ENCODE measurements at places on chromosomes 3 and 15.
A peak's percentile ranks its signal among the peaks of the same experiment; 100 is the strongest.

DNA sequence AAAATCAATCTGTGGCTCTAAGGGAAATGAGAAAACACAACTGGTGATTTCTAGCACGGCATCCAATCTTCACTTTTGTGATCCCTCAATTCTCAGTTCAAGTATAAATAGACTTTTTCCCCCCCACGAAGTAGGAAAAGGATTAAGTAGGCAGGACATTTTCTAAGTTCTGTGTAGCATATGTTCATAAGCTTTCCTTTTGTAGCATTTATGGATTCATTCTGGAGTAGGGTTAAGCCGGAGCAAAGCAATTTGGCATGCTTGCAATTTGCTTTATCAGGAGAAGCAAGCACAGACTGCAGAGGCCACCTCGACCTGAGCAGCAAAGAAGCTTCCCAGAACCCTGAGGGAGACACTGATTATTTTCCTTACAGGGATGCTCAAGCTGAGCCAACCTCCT is 66.3 kb downstream of the FHIT start:
- H3K27ac ChIP-seq: no peak overlapping the region
- H3K27me3 ChIP-seq: no peaks in the 10 kb centered on the region
- no peaks in the 10 kb centered on the region for H3K36me3 ChIP-seq
- H3K4me3 ChIP-seq: no peak overlapping the region
- peak; percentile 2 for DNase-seq

DNA sequence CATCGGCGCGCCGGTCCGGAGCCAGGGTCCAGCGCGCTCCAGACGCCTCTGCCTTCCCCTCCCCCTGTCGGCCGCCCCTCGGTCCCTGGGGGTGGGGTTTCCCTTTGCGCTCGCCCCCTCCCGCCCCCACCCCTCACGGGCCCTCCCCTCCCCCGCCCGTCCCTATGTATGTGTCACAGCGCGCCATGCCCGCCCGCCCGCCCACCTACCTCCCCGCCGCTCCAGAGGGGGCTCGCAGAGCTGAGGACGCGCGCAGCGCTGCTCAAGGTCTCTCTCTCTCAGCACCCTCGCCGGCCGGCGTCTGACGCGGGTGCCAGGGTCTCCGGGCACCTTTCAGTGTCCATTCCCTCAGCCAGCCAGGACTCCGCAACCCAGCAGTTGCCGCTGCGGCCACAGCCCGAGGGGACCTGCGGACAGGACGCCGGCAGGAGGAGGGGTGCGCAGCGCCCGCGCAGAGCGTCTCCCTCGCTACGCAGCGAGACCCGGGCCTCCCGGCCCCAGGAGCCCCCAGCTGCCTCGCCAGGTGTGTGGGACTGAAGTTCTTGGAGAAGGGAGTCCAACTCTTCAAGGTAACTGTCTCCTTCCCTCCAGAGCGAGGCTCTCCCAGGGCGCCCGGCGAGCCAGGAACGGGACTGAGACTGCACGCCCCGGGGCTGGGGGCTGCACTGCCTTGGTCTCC is at the start of gene ACAN:
Gene ACAN (plus strand): TSS at position 196 of the 679 bp plus-strand sequence. CDS start 32,771 bp downstream, outside the sequence.
- no peak within 1 kb of the TSS for H3K27ac ChIP-seq
- H3K4me1 ChIP-seq: no peaks in the 10 kb centered on the region
- DNase-seq: no peak
- H3K4me3 ChIP-seq: no peak within 1 kb of the TSS

GRCh38 chr15:29348336-29348914 is 78.8 kb upstream of the NSMCE3 start:
- H3K27ac ChIP-seq: no peak overlapping the region
- H3K4me1 ChIP-seq: no peaks in the 10 kb centered on the region
- H3K36me3 ChIP-seq: no peaks in the 10 kb centered on the region
- no peak overlapping the region for H3K4me3 ChIP-seq
- H3K27me3 ChIP-seq: 0 out of 2 replicates have a peak, but pooled peaks cover 8% of the 10 kb centered on the region

- H3K4me1 ChIP-seq: no peaks in the 10 kb centered on the region
- H3K4me3 ChIP-seq: peak overlapping the region; percentile 39
- no peak for DNase-seq
- no peaks in the 10 kb centered on the region for H3K36me3 ChIP-seq
- H3K27ac ChIP-seq: no peak overlapping the region
Observed at GRCh38 chr3:184524981-184525336, 36.6 kb upstream of the EPHB3 start.

DNA sequence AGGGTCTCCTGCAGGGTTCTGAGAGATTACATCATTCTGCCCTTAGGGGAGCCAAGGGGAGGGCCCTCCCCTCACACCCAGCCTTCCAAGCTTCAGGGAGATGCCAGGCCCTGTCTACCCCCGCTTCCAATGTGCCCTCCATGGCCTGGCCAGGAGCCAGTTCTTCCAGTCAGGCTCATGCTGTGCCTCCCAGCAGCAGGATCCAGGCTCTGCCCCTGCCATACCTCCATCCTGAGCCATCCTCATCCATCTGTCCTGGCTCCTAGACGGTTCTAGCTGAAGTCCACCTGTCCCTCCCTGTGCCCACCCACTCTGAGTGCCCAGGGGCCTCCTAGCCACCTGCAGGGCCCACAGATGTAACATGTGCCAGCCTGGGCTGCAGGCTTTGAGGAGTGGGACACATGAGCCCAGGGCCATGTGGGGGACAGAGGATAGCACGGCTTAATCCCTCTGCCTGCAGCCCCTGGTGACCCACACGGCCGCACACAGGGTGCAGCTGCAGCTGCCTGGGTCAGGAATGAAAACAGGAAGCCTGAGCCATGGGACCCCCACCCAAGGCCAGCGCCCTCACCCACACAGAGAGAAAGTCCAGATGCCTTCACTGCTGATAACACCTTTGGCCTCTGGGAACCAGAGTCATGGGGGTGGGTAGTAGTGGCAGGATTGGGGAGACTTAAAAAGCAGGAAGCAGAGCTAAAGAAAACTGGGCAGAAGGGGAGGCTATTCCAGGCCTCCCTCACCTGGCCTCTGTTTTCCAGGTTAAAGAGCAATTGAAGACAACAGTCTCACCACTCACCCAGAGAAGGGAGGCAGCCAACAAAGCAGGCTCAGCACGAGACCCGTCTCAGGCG is 11.8 kb downstream of the PLCD1 start:
- H3K27ac ChIP-seq: no peak overlapping the region
- no peak for DNase-seq
- no peaks in the 10 kb centered on the region for H3K36me3 ChIP-seq
- H3K4me3 ChIP-seq: no peak overlapping the region

GRCh38 chr3:174777813-174778212 is 81.3 kb upstream of the NAALADL2 start:
- no peaks in the 10 kb centered on the region for H3K27me3 ChIP-seq
- peaks cover 19% of the 10 kb centered on the region for H3K4me1 ChIP-seq
- no peaks in the 10 kb centered on the region for H3K36me3 ChIP-seq
- no peak overlapping the region for H3K27ac ChIP-seq
- no peak for DNase-seq

- peaks cover 28% of the 10 kb centered on the region for H3K4me1 ChIP-seq
- DNase-seq: no peak
- H3K27me3 ChIP-seq: no peaks in the 10 kb centered on the region
- H3K36me3 ChIP-seq: no peaks in the 10 kb centered on the region
- no peak overlapping the region for H3K4me3 ChIP-seq
Observed at GRCh38 chr3:111727843-111728565, 131.1 kb upstream of the PHLDB2 start.

GRCh38 chr3:133926736-133927539 is 31.3 kb upstream of the RAB6B start:
- peaks cover 4% of the 10 kb centered on the region for H3K4me1 ChIP-seq
- H3K27me3 ChIP-seq: no peaks in the 10 kb centered on the region
- H3K36me3 ChIP-seq: no peaks in the 10 kb centered on the region

GRCh38 chr15:61824291-61824690 is 236.0 kb downstream of the VPS13C start:
- H3K4me1 ChIP-seq: no peaks in the 10 kb centered on the region
- no peak overlapping the region for H3K4me3 ChIP-seq
- H3K27ac ChIP-seq: no peak overlapping the region
- no peaks in the 10 kb centered on the region for H3K27me3 ChIP-seq
- no peak for DNase-seq

DNA sequence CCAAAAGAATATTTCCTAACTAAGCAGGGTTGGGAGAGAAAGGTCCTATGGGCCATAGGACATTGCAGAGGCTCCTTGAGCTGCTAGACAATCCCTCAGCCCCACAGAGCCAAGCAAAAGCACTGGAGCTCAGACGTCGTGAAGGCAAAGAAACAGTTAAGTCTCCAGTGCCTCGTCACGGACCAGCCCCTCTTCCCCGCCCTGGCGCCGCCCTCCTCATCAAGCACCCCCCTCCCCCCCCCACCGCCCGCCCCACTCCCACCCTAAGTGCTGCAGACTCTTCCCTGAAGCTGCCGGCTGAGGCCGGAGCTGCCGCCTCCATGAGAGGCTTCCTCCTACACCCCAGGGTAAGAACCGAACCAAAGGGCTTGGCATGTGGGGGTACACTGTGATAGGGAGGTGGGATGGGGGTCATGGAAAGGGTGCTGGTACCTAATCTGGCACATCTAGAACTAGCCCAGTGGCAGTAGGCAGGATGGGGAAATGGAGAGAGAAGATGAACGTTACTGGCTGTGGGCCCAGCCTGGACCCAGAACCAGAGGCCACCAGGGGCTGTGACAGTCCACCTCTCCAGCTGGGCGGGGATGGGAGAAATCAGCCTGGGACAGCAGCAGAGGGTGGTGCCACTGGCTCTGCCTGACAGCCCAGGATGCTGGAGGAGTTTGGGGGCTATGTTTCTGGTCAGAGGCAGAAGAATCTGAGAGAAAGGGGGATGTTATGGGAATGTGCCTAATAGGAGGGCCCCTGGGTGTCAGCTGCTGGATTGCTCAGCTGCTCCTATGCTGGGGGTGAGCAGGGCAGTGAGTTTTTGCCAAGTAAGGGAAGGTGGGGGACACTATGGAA is at the start of gene MAP1A:
Gene MAP1A (plus strand): TSS at position 255 of the 843 bp plus-strand sequence. CDS start 3,866 bp downstream, outside the sequence.
- H3K27me3 ChIP-seq: no peaks in the 10 kb centered on the region
- H3K4me3 ChIP-seq: peak within 1 kb of the TSS; percentile 65
- DNase-seq: peak; percentile 84
- peak within 1 kb of the TSS; percentile 86 for H3K27ac ChIP-seq

GRCh38 chr3:141386611-141387111 is 18.4 kb downstream of the ZBTB38 start:
- no peaks in the 10 kb centered on the region for H3K4me1 ChIP-seq
- H3K36me3 ChIP-seq: peaks cover 41% of the 10 kb centered on the region
- H3K27me3 ChIP-seq: no peaks in the 10 kb centered on the region
